ENCODE measurements at places on chromosomes 12 and 14.

DNA sequence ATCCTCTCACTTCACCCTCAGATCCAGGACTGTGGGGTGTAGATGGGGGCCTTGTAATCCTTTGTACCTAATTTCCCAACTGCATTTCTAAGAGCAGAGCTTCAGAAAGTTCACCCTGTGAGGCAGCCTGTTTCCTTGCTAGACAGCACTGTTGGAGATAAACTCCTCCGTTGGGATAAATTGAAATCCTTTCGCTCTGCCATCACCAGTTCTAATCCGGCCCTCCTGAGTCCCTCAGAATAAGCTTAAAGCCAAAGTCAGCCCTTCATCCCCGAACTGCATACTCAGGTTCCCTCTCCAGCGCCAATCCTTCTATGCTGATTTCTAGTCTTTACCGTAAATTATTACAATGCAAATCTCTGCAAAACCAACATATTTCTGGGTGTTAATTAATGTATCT is 114.7 kb downstream of the PRMT8 start:
- DNase-seq = no peak

DNA sequence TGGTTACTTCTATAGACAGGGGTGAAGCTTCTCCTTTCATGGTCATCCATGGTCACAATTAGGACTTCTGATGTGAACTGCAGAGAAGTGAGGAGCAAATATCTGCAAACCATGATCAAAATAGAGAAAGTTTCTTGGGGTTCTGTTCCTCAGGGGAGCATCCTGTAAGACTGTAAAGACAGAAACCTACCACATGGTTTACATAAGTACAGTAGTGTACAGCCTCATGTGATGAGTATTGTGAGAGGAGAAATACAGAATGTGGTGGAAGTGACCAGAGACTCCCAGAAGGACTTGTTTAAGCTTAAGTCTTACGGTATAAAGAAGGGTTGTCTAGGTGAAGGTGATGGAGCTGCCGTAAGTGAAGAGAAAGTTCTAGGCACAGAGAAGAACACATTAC is 484.7 kb downstream of the LRIG3 start:
- no peak for DNase-seq

DNA sequence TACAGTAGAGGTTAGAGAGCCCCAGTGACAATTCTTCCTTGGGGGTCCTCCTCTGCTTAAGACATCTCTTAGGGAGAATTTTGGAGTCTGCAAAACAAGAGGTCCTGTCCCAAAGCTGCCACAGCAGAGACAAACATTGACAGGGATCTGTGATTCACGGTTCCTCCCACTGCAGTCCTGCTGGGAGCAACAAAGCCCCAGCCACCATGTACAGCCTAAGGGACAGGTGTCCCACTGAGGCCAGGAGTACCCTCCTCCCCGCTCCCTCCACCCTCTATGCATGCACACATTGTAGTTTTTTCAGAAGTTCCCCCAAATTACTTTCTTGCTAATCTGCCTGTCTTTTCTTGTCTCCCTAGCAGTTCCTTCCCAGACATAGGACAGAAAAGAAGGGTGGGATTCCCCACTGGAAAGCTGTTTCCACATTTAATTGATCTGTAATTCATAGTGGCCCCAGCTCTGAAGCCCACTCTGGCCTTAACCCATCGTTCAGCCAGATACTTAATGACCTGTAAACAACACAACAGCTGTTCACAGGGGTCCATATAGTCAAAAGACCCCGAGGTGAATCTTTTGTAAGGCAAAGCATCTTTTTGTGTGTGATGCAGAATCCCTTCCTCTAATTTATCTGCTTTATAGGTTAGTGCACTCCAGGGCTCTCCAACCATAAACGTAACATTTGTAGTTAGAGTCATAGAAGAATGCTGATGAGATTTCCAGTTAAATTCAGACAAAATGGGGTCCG is 13.9 kb upstream of the PRICKLE1 start:
- no peak for DNase-seq

- DNase-seq = peak; percentile 13
Observed at GRCh38 chr12:78181544-78182162, 351.0 kb downstream of the NAV3 start.

DNA sequence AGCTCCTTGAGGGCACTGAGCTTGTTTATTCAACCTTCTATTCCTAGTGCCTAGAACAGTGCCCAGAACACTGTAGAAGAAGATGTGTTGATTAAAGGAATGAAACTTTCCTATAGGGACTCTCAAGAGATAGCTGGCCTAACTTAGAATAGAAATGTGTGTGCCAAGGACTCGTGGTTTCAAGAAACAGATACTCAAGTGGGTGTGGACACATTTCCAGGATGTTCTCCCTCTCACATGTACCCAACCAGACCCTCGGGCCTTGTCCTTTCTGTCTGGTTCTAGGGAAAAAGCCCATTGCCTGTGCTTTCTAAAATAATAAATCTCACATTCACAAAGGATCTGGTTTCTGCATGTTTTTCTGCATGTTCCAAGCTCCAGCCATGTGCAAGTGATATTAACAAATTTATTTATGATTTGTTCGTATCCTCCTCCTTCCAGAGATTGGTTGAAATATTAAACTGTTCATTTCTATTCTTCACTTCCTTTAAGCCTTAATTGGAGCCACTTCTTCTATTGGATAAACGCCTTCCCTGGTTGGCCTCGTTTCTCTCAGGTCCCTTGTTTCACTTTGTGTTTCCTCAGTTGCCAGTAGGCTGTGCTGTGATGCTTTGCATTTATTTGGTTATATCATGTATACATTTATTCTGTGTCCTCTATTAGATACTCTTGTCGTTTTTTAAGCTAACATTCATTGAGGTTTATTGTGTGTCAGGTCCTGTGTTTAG is 89.8 kb downstream of the CRADD start:
- DNase-seq = peak; percentile 46

DNA sequence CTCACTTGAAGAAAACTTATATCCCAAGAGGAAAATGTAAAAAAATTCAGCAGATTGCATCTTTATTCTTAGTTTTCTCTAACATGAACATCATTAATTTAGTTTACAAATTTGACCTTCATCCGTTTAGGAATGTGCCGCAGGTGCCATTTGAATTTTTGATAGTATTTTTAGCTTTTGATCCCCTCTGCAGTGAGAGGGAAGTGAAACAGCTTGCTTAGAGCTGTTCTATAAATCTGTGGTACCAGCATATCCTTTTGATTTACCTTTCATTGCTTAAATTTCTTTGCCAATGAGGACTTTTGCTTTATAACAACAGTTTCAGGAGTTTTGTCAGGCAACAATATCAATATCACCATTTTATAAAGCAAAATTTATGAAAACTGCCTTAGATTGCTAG is 32.7 kb downstream of the DUSP6 start:
- DNase-seq = no peak

GRCh38 chr12:76533331-76533730 is 26.2 kb downstream of the OSBPL8 start:
- DNase-seq = no peak

GRCh38 chr14:90295870-90296516 is 35.7 kb downstream of the NRDE2 start:
- no peak for DNase-seq

- DNase-seq = no peak
Observed at GRCh38 chr12:15209782-15210181, 11.4 kb downstream of the RERG start.

DNA sequence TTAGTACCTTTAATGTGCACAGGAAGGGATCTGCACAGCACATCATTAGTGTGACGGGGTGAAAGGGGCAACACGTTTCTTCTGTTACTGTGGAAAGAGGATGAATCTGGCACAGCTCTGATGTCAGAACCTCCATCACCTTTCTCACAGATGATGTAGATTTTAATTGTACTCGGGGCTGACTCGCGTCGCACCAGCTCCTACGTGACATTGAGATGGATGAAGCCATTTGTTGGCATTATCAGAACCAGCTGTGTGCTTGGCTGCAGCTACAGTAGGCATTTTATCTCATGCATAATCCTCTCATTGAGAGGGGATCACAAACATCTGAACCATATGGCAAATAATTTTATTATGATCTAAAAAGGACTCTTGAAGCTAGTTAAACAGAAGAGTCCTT is 173.6 kb downstream of the PDZRN4 start:
- no peak for DNase-seq

DNA sequence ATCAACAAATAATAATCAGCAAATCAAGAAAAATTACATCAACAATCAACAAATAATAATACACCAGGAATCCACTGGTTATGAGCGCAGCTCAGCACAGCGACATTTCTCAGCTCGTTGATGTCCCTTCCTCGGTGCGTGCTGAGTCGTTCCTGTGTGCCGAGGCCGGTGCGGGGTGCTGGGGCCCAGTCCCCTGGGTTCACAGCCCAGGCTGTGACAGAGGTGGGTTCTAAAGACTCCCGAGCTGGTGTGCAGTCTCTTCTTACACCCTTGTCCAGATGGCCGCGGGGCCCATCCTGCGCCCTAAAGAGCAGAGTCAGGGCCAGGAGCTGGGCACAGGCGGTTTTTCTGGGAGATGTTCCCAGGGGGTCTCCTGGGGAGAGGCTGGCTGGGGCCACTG is 26.9 kb upstream of the TRAF3 start:
- DNase-seq = no peak

DNA sequence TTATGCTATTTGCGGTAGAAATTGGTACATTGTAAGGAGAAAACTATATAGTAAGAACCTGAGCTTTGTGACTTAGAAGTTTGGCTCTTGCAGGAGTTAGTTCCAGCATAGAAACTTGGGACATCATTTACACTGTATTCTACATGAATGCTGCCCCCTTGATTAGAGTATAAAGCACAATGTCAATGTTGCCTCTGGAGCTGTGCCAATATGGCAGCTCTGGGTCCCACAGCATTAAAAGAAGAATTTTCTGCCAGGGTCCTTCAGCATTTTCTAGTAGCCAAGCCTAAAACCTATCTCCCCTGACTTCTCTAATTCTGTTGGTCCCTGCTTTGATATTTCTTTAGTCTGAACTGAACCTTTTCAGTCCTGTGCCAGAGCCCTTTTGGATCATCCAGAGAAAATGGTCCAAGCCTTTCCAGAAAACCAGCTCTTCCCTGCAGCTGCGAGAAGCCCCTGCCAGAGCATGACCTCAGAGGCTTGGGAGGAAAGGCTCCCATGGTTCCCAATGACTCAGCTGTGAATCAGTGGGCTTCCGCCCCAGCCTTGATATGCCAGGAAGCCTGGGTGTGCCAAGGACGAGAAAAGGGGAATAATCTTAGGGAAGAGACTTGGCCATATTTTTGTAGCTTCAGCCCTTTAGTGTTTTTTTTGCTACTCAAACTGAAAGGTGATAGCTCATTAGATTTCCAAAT is 43.2 kb downstream of the PLEKHG7 start:
- DNase-seq = no peak

DNA sequence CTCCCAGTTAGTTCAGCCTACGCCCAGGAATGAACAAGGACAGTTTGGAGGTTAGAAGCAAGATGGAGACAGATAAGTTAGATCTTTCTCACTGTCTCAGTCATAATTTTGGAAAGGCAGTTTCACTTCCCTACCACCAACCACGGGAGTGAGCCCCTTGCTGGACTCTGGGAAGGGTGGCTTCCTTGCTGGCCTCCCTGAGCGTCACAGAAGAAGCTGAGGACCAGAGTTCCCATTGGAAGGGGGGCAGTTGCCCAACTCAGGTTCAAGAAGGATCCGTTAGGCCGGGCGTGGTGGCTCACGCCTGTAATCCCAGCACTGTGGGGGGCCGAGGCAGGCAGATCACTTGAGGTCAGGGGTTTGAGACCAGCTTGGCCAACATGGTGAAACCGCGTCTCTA is 106.2 kb upstream of the MAX start:
- DNase-seq = no peak

DNA sequence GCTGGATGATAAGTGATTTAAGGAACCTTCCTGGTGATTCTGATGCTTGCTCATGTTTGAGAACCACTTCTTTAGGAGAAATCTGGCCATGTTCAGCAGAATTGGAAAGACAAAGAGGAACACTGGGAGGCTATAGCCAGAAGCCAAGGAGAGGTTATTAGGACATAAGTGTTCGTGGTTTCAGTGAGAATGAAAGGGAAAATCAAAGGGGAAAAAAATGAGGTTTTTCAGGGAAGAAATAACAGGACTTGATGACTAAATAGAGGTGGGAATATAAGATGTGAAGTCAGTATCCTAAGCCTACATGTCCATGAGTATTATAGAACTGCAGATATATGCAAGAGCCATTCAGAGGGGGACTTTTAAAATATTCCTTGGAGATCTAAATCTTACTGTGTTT is 95.6 kb downstream of the DAAM1 start:
- no peak for DNase-seq

DNA sequence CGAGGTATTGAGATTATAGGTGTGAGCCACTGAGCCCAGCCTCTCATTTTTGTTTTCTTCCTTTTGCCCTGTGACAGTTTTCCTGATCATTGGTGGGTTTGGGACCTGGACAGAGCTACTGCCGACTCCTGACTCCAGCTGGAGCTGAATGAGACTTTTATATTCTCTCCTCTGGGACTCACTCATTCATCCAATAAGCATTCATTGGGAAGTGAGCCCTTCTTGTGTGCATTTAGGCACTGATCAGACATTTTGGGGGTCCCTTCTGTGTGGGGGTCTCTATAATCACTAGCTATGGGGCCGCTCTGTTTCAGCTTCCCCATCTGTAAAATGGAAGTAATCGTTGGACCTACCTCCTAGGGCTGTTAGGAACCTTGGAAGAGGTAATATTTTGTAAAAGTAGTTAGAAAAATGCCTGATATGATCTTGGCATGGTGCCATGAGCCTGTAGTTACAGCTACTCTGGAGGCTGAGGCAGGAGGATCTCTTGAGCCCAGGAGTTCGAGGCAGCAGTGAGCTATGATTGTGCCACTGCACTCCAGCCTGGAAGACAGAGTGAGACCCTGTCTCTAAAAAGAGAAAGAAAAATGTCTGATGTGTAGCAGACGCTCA is 7.2 kb downstream of the SH2B3 start:
- DNase-seq = no peak

GRCh38 chr12:99154216-99154982 is 493.2 kb upstream of the GARIN6 start:
- DNase-seq = no peak

DNA sequence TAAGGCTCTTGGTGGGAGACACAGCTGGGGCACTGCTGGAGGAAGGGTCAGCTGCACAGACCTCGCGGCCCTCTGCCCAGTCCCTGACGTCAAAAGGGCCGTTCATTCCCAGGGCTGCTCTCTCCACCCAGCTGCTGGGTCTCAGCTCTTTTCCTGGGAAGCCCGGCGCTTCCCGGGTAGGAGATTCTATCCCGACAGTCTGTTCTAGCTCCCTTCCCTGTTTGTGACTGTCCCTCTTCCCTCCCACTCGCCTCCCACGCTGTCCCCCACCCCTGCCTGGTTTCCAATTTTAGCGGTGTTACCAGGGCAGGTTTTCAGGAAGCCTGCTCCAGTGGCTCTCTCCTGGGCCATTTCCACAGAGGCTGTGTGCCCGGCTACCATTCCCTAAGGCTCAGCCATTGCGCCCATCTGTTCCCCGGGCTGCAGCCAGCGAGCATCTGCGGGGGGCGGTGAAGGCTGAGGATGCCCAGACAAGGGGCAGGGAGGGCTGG is 186.6 kb downstream of the CACNA1C start:
- no peak for DNase-seq

DNA sequence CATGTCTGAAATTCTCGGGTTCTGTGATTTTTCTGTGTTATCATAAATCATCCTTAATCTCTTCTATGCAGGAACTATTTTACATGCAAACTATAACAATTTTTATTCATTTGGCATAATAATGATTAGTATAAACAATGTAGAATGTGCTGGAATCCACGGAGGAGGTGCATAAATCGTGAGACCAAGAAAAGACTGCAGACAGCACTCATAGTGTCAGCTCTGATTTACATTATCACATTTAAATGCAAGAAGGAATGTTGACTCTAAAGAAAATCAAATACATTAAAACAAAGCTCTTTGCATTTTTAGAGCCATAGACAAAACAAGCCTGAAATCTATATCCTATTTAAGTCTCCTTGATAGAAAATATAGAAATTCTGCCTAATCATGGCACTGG is 501.7 kb upstream of the STXBP6 start:
- DNase-seq = no peak

- DNase-seq = peak; percentile 42
Observed at GRCh38 chr12:31118347-31119191, 44.9 kb downstream of the DDX11 start.

Data from hematopoietic multipotent progenitor cell (in vitro differentiated cells).